ENCODE measurements at places on chromosomes 6 and 20.

GRCh38 chr6:119255492-119255891 lies 94.1 kb downstream of the MAN1A1 start:
- no peak for DNase-seq

- no peak for DNase-seq
Measured at GRCh38 chr6:39214846-39215639, 14.2 kb downstream of the KCNK5 start.

- DNase-seq = no peak
Measured at GRCh38 chr6:149364557-149364956, 35.5 kb upstream of the SUMO4 start.

DNA sequence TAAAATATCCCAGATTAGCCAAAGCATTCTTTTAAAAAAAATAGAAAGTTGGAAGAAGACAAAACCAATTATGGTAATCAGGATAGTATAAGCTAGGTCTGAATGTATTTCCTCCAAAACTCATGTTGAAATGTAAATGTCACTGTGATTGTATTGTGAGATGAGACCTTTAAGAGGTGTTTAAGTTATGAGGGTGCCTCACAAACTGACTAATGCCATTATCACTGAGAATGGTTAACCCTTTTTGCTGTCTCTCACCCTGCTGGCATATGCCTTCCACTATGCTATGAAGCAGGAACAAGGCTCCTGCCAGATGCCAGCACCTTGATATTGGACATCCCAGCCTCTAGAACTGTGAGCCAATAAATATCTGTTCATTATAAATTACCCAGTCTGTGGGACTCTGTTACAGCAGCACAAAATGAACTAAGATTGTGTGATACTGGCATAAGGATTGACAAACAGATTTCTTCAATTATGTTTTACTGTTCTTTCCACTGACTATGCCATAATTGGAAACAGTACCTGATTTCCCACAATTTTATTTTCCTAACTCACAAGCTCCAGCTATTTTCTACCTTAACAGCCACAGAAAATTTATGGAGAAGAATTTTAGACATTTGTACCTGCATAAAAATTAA lies 63.8 kb downstream of the IBTK start:
- DNase-seq = no peak

DNA sequence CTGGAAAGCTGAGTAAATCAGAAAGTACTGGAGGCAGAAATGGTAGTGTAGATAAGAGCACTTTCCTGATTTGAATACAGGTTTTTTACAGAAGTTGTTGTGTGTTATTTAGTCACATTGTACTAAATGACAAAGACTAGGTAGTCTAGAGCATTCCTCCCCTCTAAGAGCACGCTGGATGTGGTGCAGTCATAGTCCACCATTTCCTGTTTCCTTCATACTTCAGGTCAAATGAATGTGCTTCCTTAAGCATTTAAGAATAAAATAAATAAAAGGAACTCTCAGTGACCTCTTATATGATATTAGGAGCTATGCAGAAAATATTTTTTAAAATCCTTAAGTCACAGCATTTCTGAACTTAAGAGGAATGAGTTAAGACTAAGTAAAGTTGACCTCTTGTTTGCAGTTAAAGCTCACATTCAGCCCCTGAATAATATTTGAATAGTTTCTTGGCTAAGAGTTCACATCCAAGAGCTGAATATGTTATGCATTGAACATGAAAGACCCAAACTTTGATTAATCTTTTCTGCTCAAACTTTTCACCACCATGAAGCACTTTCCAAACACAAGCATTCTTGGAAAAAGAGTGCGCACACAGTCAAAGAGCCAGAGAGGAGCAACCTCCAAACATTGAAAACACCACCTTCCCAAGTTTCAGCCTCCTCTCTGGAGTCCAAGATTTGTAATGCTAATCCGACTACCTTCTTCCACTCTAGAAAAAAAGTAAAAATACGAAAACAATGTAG lies 53.4 kb upstream of the TMEM30A start:
- DNase-seq = no peak
